ENCODE measurements at places on chromosomes 6 and 20. TPM values are rescaled to one million over a fixed set of nuclear protein-coding genes. Genes with fewer than 3 reads are reported as not detected.

DNA sequence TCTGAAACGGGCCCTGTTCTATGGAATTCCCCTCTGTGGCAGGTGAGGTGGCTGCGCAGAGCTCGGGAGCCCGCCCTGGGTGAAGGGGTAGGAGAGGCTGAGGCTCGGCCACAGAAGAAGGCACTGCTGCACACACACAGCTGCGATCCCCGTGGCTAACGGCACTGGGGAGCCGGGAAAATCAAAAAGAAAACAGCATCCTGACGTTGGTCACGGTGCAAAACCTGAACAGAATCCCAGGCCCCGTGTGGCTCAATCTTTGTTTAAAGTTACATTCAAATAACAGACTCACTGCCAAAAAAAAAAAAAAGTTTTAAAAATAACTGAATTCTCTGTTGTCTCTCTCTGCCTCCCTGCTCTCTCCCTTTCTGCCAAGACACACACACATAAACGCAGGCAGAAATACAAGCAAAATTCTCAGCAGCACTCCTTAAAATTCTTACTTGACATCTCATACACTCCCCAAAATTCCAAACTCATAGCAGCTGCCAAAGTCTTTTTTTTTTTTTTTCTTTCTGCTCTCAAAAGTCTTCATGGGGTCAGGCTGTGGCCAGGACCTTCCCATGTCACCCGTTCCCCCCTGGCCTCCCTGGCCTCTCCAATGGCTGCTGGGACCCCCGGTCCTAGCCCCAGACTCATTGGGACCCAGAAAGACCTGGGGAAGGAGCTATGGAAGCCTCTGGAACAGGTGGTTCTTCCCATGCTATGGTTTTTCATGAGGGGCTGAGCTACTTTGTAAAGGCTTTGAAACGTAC, 248.8 kb downstream of the TTLL2 start:
- no peak for DNase-seq

GRCh38 chr6:75975904-75976303, 96.6 kb downstream of the IMPG1 start:
- DNase-seq: no peak

- no peak for DNase-seq
These were observed 705 bp downstream of the ZSCAN23 start for GRCh38 chr6:28442586-28442985.

GRCh38 chr6:142279350-142280180, 22.2 kb upstream of the ADGRG6 start:
- DNase-seq: no peak

DNA sequence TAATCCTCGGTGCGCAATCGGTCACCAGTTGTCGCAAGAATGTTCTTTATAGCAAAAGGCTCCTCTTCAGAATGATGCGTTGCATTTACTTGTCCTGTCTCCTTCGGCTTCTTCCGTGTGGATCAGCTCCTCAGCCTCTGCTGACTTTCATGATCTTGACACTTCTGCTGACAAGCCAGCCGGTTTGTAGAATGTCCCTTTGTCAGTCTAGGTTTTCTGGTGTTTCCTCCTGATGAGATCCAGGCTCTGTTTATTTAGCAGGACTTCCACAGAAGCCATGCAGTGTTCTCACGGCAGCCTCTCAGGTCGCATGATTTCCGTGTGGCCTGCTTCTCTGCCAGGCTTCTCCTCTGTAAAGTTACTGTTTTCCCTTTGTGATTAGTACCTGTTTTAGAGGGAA, 66.9 kb downstream of the STX11 start:
- DNase-seq: peak; percentile 7

DNA sequence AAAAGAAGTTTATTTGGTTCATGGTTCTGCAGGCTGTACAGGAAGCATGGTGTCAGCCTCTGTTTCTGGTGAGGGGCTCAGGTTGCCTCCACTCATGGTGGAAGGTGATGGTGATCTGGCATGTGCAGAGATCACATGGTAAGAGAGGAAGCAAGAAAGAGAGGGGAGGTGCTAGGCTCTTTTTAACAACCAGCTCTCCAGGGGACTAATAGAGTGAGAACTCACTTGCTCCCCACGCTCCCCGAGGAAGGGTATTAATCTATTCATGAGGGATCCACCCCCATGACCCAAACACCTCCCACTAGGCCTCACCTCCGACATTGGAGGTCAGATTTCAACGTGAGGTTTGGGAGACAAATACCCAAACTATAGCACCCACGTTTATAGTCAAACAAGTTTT, 4.0 kb upstream of the GJB7 start:
- DNase-seq: no peak

Gene CBLN4
- not detected for total RNA-seq

Data from CD8-positive, alpha-beta memory T cell (primary cell).